ENCODE measurements at places on chromosomes 7 and 10.

DNA sequence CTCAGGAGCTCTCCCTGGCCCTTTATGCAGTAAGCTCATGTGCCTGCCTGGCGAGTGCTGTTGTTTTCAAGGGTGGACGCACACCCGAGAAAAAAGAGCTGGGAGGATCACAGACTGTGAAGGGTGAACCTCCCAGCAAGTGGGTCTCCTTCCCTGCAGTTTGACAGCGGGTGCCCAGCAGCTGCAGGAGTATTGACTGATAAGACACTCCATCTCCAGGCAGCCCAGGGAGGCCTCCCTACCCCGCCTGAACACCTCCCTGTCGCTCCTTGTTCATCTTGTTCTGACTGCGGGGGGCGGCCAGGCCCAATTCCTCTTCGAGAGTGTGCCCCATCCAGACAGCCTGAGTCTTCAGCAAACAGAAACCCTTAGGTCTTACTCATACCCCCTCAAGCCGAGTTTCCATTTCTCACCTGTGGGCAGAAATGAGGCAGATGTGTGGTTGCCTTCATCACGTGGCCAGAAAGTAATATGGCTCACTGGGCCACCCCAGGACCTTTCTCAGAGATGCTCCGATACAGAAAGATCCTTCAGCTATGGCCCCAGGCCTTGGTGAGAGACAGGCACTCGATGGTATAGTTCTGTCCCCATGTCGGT is 17.2 kb downstream of the MDH2 start:
- no peak for DNase-seq

- no peak for DNase-seq
Observed at GRCh38 chr7:41033500-41033899, 669.4 kb downstream of the INHBA start.

DNA sequence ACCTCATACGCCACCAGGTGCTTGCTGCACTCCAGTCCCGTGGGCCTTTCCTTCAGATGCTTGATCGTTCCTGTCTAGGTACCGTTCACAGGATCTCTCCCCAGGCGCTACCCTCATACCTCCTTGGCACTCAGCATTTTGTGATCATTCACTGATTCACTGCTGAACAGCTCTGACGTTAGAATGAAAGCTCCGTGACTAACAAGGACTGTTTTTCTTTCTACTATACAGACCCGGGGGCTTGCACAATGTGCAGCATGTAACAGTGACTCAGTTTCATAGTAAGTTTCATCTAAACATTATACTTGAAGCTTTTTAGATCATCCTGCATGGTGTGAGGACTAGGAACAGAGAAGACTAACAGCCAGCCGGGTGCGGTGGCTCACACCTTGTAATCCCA is 20.6 kb downstream of the KIN start:
- no peak for DNase-seq

GRCh38 chr10:6053816-6054631 is 8.1 kb downstream of the IL2RA start:
- DNase-seq: no peak

DNA sequence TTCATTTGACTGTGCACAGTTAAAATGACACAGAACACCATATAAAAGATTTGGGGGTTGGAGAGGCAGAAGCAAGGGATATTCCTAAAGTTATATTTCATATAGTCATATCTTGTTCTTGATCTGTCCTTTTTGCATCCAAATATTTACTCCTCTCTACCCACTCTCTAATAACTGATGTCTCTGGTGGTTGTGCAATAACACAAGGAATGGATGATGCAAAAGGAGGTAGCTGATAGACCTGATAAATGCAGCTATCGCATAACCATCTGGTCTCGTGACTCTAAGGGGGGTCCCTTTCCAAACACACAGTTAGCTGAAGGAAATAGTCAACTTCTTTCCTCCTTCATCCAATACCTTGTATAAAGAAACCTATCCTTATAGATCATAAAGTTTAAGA is 123.1 kb downstream of the POLR1F start:
- DNase-seq: no peak

DNA sequence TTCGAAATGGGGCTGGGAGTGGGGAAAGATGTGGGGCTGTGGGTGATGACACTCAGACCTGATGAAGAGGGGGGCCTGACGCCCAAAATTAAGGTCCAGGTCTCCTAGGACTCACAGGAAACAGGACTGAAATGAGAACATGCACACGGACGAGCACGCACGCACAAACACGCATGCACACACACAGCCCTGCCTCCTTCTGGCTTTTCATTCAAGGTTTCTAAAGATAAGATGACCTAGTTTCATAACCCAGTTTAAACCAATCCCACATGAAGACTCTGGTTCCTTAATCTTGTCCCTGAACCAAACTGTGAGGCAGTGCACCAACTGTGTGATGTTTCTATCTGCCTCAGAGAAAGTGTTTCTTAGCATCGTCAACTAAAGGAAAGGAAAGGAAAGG is 162.0 kb downstream of the DGKI start:
- no peak for DNase-seq

DNA sequence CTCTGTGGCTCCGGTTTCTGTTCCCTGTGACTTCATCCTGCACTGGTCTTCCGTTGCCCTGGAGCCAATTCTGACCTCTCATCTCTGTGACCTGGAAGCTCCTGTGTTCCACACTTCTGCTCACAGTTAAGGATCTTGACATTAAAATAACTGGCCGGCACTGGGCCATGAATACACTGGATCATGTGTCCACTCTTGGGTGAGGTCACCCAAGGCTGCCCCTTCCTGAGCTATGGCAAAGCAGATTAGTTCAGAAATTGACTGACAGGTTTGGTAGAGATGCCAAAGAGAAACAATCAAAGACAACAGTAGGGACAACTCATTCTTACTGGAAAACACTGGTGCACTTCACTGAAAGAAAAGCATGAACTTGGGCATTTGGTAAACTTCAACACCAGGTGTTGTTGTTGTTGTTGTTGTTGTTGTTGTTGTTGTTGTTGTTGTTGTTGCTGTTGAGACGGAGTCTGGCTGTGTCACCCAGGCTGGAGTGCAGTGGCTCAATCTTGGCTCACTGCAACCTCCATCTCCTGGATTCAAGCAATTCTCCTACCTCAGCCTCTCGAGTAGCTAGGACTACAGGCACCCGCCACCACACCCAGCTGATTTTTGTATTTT is 36.7 kb upstream of the GRID1 start:
- no peak for DNase-seq

GRCh38 chr10:59047957-59048618 is 128.4 kb upstream of the PHYHIPL start:
- no peak for DNase-seq

GRCh38 chr10:43386549-43386948 is 15.1 kb downstream of the FXYD4 start:
- DNase-seq: no peak

- DNase-seq: no peak
Observed at GRCh38 chr10:125226005-125226404, 65.6 kb upstream of the CTBP2 start.

GRCh38 chr10:122328676-122329075 is 45.8 kb upstream of the PLEKHA1 start:
- no peak for DNase-seq

DNA sequence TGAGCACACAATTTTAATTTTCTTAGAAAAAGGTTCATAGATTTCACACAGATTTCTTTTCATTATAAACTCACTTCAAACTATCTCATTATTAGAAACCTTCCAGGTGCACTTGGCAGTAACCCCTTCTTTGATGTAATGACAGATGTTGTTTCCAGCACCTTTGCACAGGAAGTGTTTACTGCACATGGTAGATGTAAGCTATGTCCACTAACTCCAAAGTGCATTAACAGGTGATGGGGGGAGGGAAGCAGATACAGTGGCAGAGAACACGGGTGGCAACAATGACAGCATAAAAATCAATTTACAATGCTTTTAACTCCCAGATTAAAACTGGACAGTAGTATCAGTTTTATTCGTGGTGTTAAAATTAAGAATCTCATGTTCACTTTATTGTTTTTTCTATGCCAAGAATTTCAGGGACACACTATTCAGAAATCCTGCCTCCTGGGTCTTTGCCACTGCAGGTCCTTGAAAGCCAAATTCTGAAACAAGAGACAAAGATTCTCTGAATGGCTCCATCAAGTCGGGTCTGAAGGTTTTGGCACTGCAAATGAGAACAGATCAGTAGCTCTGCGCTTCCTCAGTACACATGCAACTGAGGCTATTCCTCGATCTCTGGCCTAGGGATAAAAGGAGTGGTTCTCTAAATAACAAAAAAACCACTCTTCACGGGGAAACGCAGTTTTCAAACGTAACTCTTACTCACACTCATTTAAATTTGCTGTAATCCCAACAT is 187.7 kb downstream of the JAZF1 start:
- DNase-seq: no peak

DNA sequence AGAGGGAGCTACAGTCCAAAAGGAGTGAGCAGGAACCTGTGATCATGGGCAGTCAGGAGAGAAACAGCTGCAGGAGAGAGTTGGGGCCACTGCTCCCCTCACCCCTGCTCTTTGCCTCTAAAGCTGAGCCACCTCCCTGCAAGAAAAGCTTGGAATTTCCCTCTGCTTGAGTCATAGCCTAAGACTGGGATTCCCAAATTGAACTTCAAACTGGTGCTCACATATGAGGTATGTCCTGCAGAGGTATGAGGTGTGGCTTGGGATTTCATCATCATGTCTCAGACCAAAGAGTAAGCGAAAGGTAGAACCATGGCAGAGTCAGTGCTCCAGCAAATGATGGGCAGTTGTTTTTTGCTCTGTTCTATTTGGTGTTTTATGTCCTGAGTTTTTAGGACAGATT is 237.1 kb upstream of the NRP1 start:
- DNase-seq: no peak

DNA sequence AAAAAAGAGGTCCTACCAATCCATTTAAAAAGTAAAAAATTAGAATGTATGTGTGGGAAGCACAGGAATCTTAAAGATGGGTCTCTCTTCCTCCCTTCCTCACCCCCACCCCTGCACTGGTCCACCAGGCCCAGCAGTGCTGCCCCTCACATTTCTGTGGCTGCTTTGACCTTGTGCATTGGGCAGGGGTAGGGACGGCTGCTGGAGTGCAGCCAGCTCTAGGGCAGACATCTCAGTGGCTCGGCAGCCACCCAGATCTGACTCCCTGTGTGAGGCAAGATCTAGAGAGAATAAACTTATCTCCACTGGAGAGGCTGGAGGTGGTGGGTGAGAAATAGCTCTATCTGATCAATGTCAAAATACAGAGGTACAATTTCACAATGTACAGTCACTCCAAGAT is 6.7 kb downstream of the FAM180A start:
- no peak for DNase-seq

DNA sequence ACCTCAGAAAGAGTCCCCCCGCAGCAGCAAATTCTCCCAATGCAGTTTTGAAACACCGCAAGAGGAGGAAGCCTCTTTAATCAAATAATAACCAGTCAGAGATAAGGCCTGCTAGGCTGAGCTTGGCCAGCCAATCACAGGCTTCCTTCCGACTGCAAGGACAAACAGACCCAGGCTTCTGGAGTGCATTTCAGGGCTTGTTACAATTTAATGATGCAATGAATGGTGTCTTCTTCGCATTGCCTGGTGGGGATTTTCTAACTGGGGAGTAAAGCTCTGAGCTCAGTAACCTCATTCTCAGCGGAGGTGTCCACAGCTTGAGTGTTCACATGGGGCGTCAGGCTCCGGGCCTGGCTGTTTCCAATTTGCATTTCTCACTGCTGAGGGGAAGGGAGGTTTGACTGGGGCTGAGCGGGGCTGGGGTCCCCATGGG is 31.8 kb upstream of the GPAM start:
- DNase-seq: no peak

GRCh38 chr7:18020138-18020715 is 7.4 kb downstream of the PRPS1L1 start:
- no peak for DNase-seq

DNA sequence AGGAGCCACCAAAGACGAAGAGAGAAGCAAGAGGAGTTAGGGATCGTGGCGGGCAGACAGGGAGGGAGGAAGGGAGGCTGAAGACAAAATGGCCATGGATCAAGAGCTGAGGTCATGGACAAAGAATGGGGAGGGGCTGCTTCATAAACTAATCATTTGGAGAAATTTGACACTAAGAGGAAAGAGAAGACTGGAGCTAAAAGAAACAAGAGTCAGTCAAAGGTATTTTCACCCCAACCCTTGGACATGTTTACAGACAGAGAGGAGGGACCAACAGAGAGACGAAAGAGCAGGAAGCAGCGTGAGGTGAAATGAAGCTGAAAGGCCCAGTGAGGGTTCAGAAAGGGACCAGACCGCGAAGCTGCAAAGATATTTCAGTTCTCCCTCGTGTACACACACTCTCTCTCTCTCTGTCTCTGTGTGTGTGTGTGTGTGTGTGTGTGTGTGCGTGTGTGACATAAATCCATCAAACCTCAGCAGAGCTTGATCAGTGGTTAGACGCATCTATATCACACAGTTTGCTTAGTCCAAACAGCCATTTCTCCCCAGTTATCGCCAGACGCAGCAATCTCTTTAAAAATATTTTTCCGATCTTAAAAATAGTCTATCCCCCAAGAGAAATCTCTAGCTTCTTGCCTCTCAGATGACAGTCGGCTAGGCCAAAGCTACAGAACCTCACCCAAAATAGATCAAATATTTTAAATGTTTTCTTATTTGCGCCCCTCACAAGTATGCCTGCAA is 12.5 kb upstream of the CALD1 start:
- no peak for DNase-seq

DNA sequence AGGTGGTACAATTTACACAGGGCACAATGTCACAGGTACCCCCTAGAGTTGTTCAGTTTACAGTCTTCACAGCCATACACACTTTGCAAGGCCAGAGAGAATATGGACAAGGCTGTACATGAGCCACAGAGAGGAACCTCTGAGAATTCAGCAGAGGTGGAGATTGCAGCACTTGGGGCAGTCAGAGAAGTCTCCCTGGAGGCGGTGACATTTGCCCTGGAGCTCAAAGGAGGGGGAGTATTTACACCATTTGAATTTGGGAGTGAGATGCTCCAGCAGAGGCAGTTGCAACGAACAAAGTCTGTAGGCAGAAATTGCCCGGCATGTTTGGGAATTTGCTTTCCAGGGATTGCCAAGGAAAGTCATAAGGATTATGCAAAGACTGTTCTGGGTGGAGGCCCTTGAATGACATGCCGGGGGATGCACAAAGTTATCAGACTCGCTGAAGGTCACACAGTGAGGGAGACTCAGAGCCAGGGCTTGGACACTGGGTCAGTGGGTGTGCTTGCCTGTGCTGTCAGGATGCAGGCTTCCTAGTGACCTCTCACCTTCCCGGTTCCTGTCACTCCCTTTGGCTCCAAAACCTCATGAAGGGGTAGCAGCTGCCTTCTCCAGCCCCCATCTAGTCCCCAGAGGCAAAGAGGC is 160.7 kb upstream of the PCBD1 start:
- DNase-seq: no peak

GRCh38 chr7:47330561-47331178 is 251.2 kb downstream of the TNS3 start:
- DNase-seq: no peak
